CD4-positive, alpha-beta T cell treated with Interleukin-10 for 1 hour (primary cell): ENCODE measurements at places on chromosomes 7 and 10.

- no peak for DNase-seq
Observed at GRCh38 chr7:40595832-40596231, 461.0 kb downstream of the SUGCT start.

GRCh38 chr7:34750636-34751035, 92.6 kb downstream of the NPSR1 start:
- no peak for DNase-seq

GRCh38 chr7:155341463-155341983, 43.8 kb downstream of the INSIG1 start:
- no peak for DNase-seq

GRCh38 chr10:97434557-97434956, 8.6 kb downstream of the PGAM1 start:
- no peak for DNase-seq

DNA sequence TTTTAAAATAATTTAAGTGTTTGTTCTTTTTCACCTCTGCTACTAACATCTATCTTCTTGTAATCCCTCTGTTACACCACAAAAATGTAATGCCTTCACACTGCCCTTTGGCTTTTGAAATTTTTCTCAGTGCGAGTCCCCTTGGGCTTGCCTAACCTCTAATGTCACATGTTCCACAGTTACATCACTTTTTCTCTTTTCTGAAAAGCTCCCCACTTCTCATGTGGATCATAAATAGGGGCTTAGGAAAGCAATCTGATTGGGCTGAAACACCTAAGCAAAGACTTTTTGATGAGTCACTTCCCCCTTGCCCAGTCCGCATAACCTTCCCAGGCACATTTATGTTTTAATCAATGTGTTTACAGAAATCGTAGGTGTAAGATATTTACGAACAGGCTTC, 288.2 kb downstream of the IPMK start:
- no peak for DNase-seq

GRCh38 chr7:134651991-134652390, 5.3 kb downstream of the BPGM start:
- no peak for DNase-seq

GRCh38 chr7:38736138-38736537, 105.0 kb upstream of the AMPH start:
- no peak for DNase-seq

DNA sequence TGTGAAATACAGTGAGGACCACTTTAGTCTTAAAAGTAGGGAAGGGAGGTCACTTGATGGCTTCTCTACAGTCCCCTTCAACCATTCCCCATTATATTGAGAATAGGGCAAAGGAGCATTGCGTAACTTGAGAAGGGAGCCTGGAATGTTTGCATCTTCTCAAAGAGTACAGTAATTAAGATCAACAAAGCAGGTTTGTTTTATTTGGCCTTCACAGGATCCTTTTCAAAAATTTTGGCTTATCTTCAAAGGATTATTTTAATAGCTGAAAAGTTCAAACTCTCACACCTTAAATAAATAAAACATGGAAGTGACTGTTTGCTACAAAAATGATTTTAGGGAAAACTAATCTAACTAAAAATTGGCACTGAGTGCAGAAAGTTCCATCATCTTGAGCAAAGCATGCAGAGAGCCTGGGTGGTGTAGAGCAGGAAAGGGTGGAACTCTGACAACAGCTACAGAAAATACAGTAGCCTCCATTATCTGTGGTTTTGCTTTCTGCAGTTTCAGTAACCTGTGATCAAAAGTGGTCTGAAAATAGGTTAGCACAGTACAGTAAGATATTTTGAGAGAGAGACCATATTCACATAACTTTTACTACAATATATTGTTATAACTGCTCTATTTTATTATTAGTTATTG, 214.0 kb downstream of the MDFIC start:
- DNase-seq = peak; percentile 21

DNA sequence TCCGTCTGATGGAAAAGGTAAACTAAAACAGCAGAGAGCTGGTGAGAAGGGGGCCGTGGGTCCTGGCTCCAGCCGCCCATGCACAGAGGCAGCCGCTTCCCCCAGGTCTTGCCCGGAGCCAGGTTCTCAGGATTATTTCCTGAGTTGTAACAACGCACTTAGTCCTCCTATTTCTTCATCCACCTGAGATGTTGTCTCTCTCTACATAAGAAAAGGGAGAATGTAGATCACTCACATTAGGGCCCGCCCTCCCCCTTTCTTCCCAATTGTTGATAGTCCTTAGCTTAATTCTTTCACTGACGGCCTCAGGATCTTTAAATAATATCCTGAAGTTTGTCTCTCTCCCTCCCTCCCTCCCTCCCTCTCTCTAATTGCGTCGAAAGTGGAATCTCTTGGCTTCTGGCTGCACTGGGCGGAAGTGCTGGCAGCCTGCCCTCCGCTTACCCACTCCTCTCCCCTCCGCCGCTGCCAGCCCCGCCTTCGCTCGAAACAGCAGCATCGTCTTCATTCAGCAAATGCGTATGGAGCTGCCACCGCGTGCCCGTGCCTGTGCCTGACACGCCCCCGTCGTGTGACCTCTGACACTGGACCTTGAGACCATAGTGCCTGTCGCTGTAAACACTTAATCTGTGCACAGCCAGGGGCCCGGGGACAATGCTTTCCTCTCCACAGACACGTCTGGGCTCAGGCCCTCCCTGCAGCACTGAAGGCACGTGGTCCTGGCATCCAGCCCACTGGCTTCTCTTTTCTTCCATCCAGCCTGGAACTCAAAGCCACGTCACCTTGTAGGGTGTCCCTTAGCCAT, 174.5 kb upstream of the PPP2R2D start:
- no peak for DNase-seq

GRCh38 chr7:14760730-14761478, 141.6 kb downstream of the DGKB start:
- no peak for DNase-seq

- peak; percentile 60 for DNase-seq
Observed at GRCh38 chr7:143372070-143372469, 9.1 kb upstream of the ZYX start.

- no peak for DNase-seq
Observed at GRCh38 chr7:142380069-142380468, 122.2 kb upstream of the PRSS58 start.

GRCh38 chr10:95552679-95553342, 8.4 kb downstream of the SORBS1 start:
- DNase-seq = no peak

DNA sequence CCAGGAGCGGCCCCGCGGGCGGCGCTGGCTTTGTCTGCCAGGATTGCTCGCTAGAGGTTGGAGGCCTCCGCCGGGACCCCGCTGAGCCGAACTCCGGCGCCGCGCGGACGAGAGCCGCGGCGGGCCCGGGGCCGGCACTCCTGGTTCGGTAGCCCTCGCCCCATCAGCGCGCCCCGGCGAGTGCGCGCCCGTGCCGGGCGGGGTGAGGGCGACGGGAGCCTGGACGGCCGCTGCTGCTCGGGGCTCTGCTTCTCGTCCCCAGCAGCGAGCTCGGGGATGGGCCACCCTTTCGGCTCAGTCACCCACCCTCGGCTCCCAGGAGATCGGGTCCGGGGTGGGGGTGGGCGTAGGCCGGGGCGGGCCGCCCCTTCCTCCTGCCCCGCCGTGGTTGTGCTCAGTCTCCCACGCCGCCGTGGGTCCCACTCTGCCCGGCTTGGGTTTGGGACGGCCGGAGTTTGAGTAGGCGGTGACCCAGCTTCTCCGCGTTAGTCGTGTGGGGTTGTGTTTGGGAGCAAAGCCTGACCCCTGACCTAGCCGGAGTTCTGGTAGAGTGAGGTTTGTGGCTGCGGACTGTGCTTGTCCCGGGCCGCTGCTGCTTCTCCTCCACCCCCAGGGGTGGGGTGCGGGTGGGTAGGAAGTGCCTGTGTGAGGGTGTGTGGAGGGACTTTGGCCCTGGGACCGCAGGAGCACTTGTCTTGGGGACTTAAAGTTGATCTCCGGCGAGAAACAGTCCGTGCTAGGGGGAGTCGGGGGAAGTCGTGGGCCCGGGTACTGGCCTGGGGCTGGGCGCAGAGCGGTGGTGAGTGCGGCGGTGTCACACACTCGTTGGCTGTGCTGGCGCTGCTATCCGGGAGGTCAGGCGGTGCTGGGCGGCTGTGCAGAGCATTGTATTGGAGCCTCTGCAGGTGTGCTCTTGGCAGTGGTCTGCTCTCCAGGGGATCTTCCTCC, 677 bp downstream of the TSPAN14 start:
- no peak for DNase-seq

DNA sequence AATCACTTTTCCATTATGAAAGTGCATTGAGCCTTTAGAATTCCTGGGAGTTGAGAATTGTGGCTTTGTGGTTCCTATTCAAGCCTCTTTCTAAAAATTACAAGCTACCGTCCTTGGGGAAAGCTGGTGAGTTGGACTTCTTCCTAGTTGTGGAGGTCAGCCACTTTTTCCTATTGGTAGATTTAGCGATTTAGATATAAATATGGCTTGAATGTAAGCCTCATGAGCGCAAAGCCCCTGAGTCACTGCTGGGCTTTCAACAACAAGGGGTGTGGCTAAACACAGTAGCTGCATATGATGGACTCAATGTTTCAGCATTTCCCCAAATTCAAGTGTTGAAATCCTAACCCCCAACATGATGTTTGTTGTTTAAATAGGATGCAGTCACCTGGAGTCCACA, 150.0 kb upstream of the IGFBP3 start:
- DNase-seq = no peak

- DNase-seq = no peak
Observed at GRCh38 chr10:75083972-75084833, 27.3 kb upstream of the SAMD8 start.

GRCh38 chr10:86046845-86047460, 319.6 kb downstream of the GRID1 start:
- DNase-seq = no peak

GRCh38 chr10:74008212-74008731, 10.4 kb downstream of the VCL start:
- DNase-seq = no peak

DNA sequence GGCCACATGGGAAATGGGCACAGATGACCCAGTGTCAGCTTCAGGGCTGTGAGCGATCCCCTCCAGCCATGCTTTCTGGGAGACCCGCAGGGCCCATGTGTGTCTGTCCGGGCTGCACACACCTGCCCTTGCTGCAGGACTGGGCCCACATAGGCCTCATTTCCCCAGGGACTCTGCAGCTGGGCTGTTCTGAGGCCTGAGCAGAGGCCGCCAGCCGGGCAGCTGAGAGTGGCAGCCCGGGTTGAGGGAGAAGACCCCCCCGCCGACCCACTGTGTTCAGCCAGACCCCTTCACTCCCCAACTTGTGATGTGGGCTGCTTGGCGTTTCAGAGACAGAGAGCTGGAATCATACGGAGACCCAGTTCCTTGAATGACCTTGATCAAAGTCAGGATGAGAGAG, 50.1 kb upstream of the DPYSL4 start:
- DNase-seq = no peak

GRCh38 chr10:5078547-5079180, 15.6 kb upstream of the AKR1C3 start:
- DNase-seq = no peak

DNA sequence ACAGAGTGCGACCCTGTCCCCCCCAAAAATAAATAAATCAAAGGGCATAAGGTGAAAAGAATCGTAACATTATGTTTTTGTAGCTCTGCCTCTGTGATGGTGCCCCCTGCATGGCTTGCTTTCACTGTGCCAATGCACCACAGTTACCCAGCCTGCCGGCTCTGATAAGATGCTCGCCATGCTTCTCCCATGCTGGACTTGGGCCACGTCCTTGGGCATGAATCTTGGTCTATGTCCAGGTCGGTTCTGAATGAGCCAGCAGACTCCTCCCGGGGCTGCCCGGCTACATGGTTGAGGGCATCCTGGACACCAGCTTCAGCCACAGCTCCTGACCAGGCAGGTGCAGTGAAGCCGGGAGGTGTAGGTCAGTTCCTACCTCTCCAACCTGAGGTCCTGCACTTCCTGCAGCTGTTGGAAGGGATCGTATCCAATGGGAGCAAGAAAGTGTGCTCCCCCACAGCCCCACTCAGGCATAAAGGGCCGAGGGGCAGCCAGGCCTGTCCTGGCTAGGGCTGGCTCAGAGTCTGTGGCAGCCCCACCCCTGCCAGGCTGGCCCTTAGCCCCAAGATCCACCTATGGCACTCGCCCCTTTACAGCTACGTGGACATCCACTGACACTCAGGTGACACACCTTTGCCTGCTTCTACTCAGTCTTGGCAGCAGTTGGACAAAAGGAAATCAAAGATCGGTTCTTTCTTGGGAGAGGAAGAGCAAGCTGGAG, 34.1 kb downstream of the CHST3 start:
- no peak for DNase-seq

DNA sequence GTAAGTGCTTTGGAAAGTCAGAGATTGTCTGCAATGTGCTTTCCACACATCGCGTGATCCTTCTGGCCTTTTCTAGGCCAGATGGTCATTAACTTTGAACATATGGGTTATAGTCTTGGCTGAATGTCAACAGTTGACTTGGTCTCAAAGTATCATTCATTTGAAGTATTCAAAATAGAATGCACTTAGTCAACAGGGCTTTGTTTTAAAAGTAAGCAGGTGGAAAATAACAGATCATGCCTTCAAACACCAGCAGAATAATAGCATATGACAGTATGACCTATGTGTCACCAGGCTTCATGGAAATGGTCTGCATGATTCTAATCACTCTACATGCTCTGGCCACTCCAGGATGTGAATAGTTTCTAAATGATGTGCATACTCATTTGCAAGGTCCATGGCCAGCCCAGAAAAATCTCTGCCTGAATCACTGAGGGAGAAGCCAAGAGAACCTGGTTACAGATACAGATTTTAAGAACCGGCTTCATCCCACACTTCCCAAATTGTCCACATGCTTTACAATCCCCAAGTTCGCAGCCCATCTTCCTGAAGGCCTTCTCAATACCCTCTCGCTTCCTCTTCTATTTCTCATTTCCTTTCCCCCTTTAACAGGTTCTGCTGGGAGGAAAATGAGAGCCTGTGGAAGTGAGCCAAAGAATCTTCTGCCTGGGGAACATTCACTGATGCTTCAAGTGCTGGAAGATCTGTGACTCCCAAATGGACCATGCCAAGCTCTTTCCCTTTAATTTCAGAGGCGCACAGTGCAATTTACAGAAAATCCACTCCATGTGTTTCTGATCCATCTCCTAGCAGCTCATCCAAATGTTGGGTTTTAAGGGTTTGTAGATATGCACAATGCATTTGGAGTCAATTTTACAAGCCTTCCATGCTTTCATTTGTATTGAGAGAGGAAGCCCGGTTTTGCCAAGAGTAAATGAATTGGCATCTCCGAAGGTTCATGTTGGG, 122.8 kb upstream of the GDF10 start:
- no peak for DNase-seq

DNA sequence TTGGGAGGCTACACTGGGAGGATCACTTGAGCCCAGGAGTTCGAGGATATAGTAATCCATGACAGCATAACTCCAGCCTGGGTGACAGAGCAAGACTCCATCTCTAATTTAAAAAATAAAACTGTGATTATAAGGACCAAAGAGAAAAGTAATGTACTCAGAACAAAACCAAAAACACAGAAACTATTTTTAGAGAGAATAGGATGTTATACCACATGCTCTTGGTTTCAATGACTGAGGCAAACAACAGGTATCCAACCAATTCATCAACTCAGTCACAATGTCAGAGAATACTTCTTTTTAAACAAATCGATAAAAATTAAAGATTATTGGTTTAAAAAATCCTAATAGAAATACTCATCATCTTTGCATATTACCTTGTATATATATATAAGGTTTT, 186.7 kb downstream of the TPK1 start:
- no peak for DNase-seq

- DNase-seq = no peak
Observed at GRCh38 chr10:62939698-62940097, 123.5 kb upstream of the EGR2 start.

GRCh38 chr10:126147866-126148587, 240.2 kb downstream of the ADAM12 start:
- DNase-seq = no peak
